ENCODE measurements at places on chromosomes 3 and 15.
A peak's percentile ranks its signal among the peaks of the same experiment; 100 is the strongest.

GRCh38 chr3:121724130-121724529 lies 25.4 kb downstream of the GOLGB1 start:
- no peak for DNase-seq

DNA sequence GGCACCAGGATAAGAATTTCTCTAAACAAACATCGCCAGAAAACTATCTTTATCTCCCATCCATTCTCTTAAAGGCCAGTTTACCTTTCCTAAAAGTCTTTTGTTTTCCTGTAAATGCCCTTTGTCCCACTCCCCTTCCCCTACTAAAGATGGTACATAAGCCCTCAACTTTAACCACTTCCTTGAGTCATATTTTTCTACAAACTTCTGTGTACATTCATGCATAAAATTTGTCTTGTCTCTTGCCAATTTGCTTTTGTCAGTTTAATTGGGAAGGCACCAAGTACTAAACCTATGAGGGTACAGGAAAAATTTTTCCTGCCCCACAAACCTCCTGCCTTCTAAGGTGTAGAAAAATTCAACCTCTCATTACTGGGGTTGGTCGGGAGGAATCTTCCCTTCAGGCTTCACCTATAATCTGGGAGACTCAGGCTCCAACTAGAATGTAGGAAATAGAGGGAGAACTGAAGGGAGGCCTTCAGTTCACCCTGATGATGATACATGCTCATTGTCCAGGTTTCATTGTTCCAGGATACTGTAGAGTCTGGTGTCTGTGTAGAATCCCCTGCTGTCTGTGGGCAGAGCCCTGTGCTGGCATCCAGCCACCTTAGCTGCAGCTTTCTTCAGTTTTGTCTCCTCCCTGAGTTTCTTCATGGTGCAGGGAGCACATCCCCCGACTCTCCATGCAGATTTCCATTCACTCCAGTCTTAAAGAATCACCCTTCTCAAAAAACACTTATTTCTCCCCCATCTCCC lies 53.2 kb downstream of the CD200R1L start:
- DNase-seq: no peak

DNA sequence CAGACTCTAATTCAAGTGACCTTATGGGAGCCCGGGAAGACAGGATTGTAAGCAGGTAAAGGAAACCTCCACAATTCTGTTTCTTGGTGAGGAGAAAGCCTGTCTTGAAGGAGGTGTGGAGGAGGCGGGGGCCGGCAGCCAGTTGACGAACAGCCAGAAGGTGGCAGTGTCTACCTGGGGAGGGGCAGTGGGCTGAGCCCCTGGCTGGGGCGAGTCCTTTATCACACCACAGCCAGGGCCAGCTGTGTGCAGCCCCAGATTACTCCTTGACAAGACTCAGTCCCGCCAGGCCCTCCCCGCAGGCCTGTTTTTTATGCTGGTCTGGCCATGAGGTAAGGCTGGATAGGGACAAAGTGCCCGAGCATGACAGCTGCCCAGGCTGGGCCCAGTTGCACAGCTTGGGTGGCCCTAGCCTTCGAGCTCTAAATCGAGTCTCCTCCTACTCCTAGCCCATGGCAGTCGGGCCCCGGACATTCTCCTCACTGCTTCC lies 40.9 kb upstream of the IDH2 start:
- DNase-seq: peak; percentile 52

DNA sequence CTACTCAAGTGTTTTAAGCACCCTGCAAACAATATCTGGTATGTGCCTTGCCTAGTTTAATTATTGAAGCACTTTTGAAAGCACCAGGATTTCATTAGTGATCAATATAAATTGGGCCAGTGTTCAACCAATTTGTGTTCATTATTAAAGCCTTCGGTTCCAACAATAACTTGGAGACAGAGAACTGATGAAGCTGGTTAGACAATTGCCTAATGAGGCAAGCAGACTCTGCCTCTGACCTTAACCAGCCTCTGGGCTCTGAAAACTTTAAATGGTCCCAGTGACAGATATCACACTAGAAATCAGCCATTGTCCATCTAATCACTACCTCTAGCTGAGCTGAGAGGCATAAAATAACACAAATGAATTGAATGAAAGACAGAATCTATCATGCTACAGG lies 139.9 kb upstream of the CNTN6 start:
- no peak for DNase-seq

DNA sequence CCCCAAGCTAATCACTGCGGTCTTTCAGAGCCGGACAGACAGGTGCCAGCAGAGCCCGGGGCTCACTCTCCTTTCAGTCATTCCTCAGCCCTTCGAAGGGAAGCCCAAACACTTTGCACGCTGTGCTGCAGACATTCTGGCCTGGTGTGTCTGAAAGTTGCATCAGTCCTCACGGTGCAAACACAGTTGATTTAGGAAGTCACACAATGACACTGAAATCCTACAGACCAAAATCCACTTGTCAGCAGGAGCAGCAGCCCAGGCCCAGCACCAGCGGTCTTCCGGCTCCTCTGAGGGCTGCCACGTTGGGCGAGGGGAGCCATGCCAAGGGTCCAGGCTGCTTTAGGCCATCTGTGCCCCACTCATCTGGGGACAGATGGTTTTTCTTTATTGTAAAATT lies 61.6 kb downstream of the RGMA start:
- DNase-seq: no peak

DNA sequence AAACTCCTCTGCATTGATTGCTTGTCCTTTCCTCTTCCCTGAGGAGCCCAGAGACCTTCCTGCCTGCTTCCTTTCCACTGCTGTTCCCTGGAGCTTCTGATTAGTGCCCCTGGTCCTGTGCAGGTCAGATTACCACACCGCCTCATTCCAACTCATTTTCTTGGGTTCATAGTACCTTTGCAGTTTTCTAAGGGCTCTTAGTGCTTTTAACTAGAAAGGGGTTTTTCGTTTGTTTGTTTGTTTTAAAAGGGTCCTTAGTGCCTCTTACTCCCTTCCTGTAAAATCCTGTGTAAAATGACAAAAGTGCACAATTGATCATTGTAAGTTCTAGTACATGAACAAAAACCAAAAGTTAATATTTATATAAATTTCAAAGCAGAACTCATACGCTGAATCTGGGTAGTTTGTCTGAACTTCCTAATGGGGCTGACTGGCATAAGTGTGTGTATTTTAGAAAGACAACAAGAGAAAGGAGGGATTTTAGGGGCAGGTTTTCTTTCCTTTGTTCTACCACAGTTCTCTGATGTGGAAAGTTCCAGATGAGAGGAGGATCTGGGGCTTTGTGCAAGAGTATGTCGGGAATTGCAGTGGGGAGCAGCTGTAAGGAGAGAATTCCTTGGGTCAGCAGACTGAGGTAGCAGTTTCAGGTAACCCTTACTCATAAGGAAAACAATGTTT lies 30.6 kb downstream of the SNRK start:
- DNase-seq: no peak

Measured in NCI-H345 (cell line).